ENCODE measurements at places on chromosomes 6 and 20. TPM values are rescaled to one million over a fixed set of nuclear protein-coding genes. Genes with fewer than 3 reads are reported as not detected.

Gene KCNG1
- 61.6 TPM for total RNA-seq

Gene ROMO1
- 97.2 TPM for total RNA-seq

Gene FAM209B
- total RNA-seq: not detected

Gene MEP1A
- total RNA-seq: not detected

Gene MRAP2
- total RNA-seq: not detected

Gene POPDC3
- 2.0 TPM for total RNA-seq

Gene BPIFA1
- total RNA-seq: not detected

Gene CTAGE9
- not detected for total RNA-seq

Gene CPNE5
- total RNA-seq: 0.66 TPM

Gene SLC4A11
- 2.2 TPM for total RNA-seq

Gene RSPO3
- total RNA-seq: 0.66 TPM

Gene GSTA4
- 14.7 TPM for total RNA-seq

Gene FAXC
- 0.14 TPM for total RNA-seq

Gene ANGPT4
- total RNA-seq: not detected

Gene PDE7B
- total RNA-seq: 20.2 TPM

Gene SOBP
- 1.9 TPM for total RNA-seq

Gene TMEM217
- total RNA-seq: 2.9 TPM

Gene AGER
- 0.66 TPM for total RNA-seq

Gene HTR1B
- 0.66 TPM for total RNA-seq

Gene CST7
- total RNA-seq: not detected
